ENCODE measurements at places on chromosomes 4 and X.

DNA sequence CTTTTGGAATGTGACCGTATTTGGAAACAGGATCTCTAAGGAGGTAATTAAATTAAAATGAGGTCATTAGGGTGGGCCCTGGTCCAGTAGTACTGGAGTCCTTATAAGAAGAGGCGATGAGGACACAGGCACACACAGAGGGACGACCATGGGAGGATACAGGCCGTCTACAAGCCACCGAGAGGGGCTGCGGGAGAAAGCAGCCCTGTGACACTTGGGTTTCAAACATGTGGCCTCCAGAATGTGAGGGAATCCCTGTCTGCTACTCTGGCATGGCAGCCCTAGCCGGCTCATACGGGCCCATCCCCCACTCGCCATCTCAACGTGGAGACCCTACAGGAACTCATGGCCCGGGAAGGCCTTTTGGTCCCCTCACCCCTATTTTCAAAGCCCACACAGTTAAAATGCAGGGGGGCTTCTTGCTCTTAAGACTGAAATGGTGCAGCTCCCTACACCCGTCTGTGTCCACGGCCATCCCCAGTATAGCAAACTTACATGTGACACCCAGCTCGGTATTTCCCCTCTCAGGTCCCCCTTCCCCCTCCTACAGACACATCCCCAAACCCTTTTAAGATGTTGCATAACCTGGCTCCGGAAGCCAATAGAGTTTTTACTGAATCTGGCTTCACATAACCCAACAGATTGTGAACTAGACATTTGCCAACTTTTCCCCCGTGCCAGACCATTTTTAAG, 124.1 kb upstream of the TBL1X start:
- DNase-seq: no peak

GRCh38 chr4:159143687-159144086, 40.8 kb downstream of the RAPGEF2 start:
- DNase-seq: no peak

DNA sequence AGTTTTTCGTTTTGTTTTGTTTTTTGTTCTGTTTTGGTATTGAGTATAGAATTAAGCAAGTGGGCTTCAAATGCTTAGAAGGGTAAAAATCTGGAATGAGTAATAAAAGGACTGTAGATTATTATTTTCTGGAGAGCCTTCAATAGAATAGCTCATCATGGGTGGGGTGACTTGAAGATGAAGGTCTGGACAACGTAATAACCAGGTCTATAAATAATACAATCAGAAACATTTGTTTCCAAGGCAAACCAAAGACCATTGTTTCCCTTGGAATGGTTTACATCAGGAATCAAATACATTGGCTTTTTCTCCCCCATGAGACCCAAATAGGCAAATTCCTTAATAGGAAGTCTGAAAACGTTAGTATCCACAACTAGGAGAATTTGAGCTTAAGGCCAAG, 721.6 kb downstream of the RPA4 start:
- DNase-seq: no peak

- no peak for DNase-seq
These were observed 177.9 kb upstream of the IL15 start for GRCh38 chr4:141458501-141458900.

DNA sequence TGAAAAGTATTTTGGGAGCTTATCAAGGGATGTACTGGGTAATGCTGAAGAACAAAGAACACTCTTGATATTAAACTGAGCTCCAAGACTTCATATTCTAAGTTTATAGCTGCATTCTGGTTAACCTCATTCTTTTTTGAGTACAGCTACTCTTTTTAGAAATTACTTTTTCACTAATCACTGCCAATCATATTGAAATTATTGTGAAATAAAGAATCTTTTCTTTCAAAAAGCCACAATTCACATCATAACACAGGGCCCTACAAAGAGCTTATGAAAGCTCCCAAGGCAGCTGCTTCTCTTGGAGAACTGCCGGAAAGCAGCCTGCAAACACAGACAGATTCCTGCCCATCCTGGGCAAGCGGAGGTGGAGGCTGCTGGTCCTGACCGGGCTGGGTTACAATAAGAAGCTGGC, 121.4 kb downstream of the RNF150 start:
- no peak for DNase-seq

DNA sequence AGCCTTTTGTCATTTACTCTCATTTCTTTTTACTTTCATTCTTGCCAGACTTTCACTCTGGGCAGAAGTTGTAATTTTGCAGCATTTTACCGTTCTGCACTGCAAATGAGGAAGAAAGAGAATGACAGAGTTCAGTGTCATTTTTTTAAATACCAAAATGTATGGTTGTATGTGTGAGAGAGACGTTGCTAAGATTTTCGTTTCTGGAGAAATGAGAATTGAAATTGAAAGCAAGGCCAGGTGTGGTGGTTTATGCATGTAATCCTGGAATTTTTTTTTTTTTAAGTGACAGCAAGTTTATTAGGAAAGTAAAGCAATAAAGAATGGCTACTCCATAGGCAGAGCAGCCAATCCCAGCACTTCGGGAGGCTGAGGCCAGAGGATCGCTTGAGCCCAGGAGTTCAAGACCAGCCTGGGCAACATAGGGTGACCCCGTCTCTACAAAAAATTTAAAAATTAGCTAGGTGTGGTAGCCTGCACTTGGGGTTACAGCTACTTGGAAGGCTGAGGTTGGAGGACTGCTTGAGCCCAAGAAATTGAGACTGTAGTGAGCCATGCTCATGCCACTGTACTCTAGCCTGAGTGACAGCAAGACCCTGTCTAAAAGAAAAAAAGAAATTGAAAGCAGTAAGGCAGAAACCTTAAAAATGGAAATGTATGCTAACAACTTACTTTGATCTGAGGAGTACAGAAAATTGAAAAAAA, 12.9 kb downstream of the DCK start:
- DNase-seq: no peak

DNA sequence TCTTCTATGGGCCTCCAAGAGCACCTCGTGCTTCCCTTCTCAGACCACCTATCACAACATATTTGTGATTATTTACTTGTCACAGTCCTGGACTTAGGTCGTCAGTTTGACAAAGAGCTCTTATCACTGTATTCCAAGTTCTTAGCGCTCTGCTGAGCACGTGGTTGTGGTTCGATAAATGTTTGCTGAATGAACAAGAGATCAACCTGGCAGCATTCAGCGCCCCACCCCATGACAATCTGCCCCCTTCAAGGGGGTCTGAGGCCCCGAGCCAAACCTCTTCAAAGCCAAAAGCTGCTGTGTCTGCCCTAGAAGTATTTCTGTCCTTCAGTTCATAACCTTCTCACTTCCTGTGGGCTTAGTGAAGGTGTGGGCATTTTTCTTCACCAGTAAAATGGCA, 15.0 kb downstream of the RPS4X start:
- DNase-seq: no peak

GRCh38 chr4:80079255-80079923, 6.4 kb upstream of the ANTXR2 start:
- DNase-seq: no peak

- DNase-seq: no peak
These were observed 784.3 kb downstream of the ADGRL3 start for GRCh38 chr4:61984260-61984909.

GRCh38 chrX:139560221-139560620, 29.7 kb downstream of the F9 start:
- no peak for DNase-seq

DNA sequence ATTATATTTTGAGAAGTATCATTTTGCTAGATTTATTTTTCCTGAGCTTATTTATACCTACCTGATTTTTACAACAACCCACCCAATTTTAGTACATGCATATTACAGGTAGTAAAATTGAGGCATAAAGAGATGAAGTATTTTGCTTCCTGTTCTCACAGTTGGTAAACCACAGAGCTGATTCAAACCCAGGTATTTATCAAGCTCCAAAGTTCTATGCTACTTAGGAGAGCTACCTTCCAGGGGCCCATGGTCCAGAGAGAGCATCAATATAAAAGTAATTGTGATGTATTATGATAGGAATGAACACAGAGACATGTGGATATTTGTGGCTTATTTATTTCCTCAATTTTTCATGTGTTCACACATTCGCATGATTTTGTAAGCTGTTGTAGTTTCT, 20.2 kb upstream of the GBA3 start:
- DNase-seq: no peak

GRCh38 chrX:21181232-21181853, 192.9 kb upstream of the CNKSR2 start:
- no peak for DNase-seq

DNA sequence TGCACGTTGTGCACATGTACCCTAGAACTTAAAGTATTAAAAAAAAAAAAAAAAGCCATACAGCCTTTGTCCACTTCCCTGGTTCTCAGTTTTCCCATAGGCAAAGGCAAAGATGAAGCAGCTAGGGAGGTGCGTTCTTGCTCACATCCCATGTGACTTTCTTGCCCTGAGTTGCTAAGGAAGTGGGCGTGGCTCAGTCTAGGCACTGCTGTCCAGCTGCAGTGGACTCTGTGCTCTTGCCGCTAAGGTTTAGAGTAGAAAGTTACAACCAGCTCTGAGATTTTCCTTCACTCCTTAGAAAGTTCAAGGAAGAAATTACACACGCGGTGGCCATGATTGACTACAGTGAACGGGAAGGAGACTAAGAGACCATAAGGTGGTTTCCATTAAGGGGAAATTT, 144.7 kb downstream of the NAA11 start:
- DNase-seq: no peak

DNA sequence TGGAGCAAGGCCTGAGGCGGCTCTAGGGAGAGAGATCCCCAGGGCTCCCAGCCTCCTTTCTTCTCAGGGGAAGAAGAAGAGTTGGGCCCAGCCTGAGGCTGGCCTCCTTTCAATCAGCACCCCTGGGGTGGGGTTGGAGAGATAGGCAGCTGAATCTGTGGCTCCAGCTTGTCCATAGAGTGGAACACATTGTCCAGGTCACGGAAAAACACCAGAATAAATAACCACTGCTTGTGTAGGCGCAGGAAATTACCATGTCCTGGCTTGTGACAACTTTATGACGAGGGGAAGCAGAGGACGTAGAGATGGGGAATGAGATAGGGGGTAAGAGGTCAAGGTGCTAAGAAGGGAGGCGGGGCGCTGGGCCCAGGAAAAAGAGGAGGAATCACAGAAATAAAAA, 80.8 kb upstream of the EFNB1 start:
- no peak for DNase-seq

DNA sequence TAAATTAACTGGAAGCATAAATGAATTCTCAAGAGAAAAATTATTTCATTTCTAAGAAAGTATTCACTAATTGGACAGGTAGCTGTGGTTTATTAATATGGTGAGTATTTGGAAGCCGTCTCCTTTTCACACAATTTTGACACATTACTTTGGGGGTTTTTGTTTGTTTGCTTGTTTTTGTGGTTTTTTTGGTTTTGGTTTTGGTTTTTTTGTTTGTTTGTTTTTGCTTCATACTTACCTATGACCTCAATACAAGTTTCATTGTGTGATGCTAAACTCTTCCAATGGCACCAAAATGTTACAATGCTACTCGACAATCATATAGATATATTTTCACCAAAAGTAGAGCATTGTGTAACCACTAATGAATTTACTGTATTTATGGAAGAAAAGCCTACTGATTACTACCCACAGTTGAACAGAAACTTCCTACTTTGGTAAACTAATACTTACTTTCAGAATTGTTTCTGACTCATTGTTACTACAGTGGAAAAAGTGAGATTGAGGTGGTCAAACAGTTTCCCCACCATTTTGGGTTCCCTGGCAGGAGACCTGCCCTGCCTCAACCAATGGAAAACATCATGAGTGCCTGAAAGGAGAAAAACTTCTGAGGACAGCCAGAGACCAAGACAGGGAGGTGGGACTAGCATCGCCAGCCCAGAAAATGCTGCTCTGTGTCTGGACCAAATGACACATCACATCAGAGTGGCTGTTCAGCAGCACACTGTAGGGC, 443.1 kb downstream of the HNRNPD start:
- no peak for DNase-seq

GRCh38 chrX:101449279-101449678, 36.0 kb upstream of the ARMCX4 start:
- no peak for DNase-seq

All from amniotic stem cell (primary cell).